ENCODE measurements at places on chromosomes 6 and 20.

GRCh38 chr6:106126482-106126881, 40.3 kb downstream of the PRDM1 start:
- DNase-seq: no peak

GRCh38 chr20:21521596-21522480, 8.0 kb upstream of the NKX2-2 start:
- DNase-seq: no peak

DNA sequence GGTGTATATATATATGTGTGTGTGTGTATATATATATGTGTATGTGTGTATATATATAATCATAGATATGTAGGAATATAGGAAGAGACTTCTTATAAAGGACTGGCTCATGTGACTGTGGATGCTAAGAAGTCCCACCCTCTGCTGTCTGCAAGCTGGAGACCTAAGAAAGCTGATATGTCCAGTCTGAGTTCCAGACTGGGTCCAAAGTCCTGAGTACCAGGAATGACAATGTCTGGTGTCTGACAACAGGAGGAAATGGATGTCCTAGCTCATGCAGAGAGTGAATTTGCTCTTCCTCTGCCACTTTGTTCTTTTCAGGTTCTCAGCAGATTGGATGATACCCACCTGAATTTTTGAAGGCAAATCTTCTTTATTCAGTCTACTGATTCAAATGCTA, 7.1 kb downstream of the ALDH5A1 start:
- DNase-seq: no peak

DNA sequence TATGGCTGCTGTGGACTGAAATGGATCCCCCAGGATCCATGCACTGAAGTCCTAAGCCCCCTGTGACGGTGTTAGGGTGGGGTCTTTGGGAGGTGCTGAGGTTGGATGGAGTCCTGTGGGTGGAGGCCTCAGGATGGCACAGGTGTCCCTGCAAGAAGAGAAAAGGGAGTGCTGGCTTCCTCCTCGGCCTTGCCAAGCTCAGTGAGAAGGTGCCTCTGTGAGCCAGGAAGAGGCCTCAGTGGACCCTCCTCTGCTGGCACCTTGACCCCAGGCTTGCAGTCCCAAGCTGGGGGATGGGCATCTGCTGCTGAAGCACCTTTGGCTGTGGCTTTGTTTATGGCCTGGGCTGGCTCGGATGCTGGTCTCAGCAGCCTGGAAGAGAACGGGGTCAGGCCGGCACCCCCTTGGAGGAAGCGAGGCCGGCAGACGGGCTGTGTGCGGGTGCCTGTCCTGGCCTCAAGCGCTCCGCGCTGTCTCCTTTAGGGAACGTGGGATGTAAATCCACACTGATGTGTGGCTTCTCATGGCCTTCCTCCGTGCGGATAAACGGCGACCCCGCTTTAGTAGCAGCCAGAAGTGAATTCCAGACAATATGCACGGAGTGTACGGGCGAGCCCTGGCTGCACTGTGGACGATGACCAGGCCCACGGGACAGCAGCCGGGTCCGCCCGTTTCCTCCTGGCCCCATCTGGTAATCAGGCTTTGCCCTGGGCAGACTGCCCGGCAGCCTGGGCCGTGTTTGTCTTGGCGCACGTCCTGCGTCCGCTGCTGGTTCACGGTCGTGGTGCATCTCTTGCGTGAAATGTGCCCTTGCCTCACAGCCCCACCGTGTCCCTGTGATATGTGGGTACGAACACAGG, 182.6 kb downstream of the ERMARD start:
- no peak for DNase-seq

GRCh38 chr6:24228681-24229255, 102.8 kb downstream of the NRSN1 start:
- peak; percentile 28 for DNase-seq

DNA sequence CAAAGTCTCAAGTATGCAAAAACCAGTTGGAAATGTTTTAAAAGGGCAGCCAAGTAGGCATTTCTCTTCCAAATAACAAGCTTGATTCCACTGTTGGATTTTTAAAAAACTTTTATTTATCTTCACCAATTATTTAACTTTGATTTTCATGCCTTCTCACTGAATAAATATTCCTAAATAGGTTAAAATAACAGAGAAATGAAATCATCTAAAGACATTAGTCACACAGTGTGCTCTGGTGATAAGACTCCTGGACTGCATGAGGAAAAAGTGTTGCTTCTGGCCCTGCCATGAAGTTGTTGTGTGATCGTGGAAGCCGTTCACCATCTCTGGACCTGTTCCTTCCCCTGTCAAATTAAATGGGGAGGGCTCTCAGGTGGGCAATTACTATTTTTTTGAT, 33.8 kb upstream of the IGF2R start:
- DNase-seq: peak; percentile 27

DNA sequence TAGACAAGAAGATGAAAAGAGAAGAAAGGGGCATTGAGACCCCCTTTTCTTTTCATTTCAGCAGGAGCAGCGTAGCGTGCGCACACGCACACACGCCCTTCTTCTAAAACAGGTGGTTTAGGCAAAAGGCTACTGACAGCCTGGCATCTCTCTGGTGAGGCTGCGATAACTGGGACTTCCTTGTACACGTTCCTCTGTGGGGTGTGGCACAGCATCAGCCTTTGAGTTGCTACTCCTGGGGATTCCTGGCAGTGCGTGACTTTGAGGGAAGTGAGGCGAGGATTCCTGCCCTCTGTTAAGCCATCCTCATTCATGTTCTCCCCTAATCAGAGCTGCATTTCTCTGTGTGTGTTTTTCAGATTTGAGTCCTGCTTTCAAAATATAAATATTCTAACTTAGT, 94.7 kb downstream of the TMEM170B start:
- no peak for DNase-seq

GRCh38 chr6:132204591-132204990, 196.7 kb downstream of the MOXD1 start:
- peak; percentile 42 for DNase-seq

DNA sequence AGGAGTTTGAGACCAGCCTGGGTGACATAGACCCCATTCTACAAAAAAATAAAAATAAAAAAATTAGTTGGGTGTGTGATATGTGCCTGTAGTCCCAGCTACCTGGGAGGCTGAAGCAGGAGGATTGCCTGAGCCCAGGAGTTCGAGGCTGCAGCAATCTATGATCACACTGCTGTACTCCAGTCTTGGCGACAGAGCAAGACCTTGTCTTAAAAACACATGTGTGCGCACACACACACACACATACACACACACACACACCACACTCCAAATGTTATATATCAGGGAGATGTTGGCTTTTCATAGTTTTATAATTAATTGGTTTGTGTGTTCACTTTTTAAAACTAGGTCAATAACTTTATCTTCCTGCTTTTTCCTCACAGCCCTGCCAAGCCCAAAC, 110.5 kb downstream of the RTN4IP1 start:
- no peak for DNase-seq

GRCh38 chr6:1463751-1464426, 74.5 kb downstream of the FOXF2 start:
- no peak for DNase-seq

DNA sequence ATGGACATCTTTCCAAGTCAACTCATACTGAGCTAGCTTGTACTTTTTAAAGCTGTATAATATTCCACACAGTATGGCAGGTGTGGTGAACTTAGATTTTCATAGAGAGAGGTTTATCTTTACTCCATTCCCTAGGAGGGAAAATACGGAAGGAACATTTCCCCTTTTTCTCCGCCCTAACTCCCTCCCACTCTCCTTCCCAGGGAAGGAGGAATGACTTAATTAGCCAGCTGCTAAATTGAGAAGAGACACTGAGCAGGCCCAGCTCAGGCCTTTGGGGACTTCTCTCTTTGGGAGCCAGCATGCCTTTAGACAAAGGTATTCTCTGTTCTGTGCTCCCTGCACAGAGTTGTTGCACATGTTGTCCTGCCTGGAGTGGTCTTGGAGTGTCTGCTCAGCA, 46.1 kb downstream of the MBOAT1 start:
- DNase-seq: no peak

DNA sequence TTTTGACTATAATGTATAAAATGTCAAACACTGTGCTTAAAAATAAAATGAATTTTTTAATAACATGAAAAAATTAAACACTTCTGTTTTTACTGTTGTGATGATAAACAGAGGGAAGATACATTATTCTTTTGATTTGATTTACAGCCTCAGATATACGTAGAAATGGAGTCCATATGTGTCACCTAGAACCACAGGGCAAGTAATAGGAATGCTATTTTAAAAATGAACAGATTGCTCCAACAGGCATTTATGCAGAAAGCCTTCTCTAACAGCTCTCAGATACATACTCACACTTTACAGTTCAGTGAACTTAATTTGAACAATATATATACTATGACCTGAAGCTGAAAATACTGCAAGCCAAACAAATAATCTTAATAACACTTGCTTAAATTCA, 1551.0 kb downstream of the GRIK2 start:
- peak; percentile 5 for DNase-seq

DNA sequence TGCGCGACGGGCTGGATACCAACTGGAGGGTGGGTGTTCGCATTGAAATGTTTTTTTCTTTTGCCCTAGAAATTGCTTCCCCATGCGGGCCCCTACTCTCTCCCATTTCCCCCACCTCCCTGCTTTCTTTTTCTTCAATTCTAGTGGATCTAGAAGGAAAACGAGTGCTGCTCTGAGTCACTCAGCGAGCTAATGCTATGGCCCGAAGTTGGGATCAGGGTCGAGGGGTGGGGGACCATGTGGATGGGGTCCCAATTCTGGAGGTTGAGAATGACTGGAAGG, 71.5 kb downstream of the SOX4 start:
- DNase-seq: peak; percentile 15

DNA sequence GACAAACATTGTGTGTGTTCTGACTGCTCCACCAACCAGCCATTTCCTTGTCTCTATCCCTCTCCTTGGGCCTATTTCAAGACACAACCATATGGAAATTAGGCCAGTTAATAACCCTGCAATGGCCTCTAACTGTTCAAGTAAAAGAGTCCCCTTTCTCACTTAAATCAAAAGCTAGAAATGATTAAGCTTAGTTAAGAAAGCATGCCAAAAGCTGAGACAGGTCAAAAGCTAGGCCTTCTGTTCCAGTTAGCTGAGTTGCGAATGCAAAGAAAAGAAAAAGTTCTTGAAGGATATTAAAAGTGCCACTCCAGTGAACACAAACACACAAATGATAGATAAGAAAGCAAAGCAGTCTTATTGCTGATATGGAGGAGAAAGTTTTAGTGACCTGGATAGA, 22.5 kb downstream of the SERINC1 start:
- no peak for DNase-seq

- no peak for DNase-seq
Observed at GRCh38 chr20:37673444-37673843, 20.4 kb upstream of the CTNNBL1 start.

DNA sequence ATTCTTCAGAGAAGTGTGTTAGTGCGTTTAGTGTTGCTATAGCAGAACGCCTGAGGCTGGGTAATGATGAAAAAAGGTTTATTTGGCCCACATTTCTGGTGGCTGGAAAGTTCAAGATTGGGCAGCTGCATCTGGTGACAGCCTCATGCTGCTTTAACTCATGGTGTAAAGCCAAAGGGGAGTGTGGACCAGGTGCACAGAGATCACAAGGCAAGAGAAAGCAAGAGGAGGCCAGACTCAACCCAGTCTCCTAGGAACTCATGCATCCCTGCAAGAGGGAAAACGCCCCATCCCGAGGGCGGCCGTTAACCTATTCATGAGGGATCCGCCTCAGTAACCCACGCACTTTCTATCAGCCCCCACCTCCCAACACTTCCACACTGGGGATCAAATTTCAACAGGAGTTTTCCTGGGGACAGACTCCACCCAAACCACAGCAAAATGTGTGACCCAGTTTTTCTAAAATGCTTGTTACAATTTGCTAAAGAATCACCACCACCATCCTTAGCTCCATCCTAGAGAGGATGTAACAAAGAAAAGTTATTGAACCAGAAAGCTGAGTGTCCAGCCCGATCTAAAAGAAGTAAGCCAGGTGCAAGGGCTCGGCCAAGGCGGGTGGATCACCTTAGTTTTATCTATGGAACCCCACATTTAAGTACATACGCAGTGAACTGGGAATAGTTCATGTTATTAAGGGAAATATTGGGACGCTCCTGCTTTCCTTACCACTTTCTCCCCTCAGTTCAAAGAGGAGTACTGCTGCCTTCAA, 164.8 kb downstream of the QKI start:
- peak; percentile 11 for DNase-seq

DNA sequence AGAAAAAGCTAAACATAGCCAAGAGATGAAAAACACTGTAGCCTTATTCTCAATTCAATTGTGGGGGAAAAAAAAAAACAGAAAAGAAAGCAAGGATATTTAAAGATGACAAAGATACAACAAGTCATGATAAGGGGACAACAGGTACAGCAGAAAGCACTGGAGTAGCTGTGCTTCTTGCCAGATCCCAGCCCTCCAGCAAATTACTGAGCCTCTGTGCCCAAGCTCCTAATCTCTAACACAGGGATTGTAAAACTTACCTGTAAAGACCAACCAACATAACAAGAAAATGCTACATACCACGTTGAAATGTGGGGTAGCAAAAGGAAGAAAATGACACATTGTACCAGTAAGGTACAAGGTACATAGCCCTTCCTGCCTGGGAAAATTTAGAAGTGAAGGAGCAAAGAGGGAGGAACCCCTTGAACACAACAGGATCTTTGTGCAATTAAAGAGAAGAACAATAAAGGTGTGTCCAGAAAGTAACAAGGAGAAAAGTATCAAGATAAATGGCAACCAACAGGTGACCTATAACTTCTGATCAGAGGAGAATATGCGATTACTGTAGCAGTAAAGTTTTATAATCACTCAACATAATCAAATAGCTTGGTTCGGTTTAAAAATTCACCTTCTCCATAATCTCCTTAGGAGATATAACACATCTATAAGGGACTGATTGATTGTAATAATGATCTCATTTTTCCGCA, 30.6 kb downstream of the PREP start:
- no peak for DNase-seq

DNA sequence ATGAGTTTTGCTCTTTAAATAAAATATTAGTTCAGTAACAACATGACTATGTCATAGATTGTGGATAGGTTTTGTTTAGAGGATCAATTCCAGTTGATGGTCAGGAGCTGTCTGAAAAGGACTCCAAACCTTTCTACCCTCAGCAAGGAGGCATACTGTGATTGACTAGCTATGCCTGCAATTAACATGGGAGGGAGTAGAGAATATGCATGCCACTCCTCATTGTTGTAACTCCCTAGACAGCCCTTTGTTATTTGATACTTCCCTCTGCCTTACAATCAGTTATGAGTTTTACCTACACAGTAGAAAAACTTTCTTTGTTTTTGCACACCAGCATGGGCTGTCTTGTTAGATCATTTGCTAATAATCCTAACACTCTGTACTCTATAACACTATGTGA, 1418.5 kb downstream of the KHDRBS2 start:
- no peak for DNase-seq

GRCh38 chr20:24662752-24663365, 193.4 kb downstream of the SYNDIG1 start:
- no peak for DNase-seq

- peak; percentile 59 for DNase-seq
Observed at GRCh38 chr20:31569163-31570020, 35.7 kb upstream of the ID1 start.

All from fibroblast of skin of right biceps (primary cell).